ENCODE measurements at places on chromosomes 6 and 20.

- DNase-seq, result no peak
- no peaks in the 10 kb centered on the region for H3K4me1 ChIP-seq
- no peak overlapping the region for H3K27ac ChIP-seq
Measured at GRCh38 chr6:47579040-47579439, 101.5 kb downstream of the CD2AP start.

DNA sequence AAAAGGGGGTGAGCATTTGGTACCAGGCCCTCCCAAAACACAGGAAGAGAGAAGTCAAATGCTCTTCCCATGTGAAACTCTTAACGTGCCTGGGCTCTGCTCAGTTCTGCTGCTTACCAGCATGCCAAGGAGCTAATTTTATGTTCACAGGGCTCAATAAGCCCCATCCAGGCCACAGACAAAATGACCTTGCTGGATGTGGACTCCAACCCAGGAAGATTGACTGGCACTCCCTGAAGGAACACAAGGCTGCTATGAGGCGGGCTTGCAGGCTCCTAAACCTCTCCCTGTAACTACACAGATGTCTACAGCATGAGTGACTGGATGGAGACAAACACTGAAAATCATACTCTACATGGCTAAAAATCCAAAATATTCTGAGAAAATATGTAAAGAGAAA is 50.6 kb downstream of the CHD6 start:
- H3K27ac ChIP-seq, result no peak overlapping the region
- no peak for DNase-seq
- H3K4me3 ChIP-seq, result no peak overlapping the region
- no peaks in the 10 kb centered on the region for H3K27me3 ChIP-seq
- H3K4me1 ChIP-seq, result no peaks in the 10 kb centered on the region

DNA sequence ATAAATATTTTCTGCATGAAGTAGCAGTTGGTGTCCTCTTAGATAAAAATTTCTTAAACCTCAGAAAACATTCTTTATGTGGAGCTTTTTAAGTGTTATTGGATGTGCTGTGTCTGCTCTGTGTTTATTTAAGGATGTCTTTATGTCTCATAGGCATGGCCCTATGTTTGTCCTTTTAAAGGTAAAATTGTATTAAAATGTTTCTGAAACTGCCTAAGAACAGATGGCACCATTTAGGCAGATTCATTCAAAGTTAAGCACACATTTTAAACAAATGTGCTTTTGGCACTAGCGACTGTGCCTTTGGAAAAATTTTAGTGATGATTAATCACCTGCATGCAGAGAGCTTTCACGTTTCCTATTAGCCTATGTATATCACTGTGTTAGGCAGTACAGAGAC is 125.2 kb downstream of the KIF6 start:
- no peak overlapping the region for H3K27ac ChIP-seq
- H3K27me3 ChIP-seq, result no peaks in the 10 kb centered on the region
- no peak for DNase-seq
- H3K36me3 ChIP-seq, result no peaks in the 10 kb centered on the region
- H3K4me1 ChIP-seq, result no peaks in the 10 kb centered on the region

GRCh38 chr6:106642476-106642875 is 13.1 kb downstream of the QRSL1 start:
- no peak overlapping the region for H3K4me3 ChIP-seq
- peaks cover 2% of the 10 kb centered on the region for H3K36me3 ChIP-seq
- H3K27ac ChIP-seq, result no peak overlapping the region
- H3K27me3 ChIP-seq, result no peaks in the 10 kb centered on the region
- no peaks in the 10 kb centered on the region for H3K4me1 ChIP-seq

DNA sequence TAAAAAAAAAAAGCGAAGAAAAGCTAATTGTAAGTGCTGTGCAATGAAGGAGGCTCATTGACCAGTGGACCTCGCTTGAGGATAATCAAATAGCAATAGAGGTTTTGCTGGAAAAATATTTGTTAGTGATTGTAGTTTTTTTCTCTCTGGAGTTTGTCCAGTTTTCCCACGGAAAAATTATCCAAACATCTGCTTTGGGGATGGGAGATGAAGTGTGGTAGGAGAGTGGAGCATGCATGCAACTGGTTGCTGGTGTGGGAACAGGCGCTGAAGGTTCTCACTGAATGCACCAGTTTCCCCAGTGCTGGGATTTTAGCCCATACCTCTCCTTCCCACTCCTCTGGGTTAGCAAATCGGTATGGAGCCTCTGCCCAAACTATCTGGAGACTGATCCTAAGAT is 281.7 kb upstream of the TAB2 start:
- no peak overlapping the region for H3K27ac ChIP-seq
- no peak for DNase-seq
- peaks cover 3% of the 10 kb centered on the region for H3K4me1 ChIP-seq
- H3K4me3 ChIP-seq, result no peak overlapping the region

DNA sequence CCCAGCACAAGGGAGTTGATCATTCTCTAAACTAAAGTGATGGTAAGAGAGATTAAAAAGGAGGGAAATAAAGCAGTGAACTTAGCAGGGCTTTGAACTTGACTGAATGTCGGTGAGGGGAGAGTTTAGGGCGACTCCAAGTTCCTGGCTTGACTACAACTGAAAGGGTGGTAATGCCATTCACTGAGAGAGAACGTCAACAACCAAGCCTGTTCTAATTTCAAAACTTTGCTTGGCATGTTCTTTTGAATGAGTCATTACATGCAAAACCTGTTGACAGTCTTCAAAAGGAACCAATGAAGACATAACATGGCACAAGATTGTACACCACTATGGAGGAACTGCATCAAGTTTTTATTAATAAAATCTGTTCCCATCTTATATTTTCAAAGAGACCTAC is 10.3 kb upstream of the MYB start:
- no peaks in the 10 kb centered on the region for H3K36me3 ChIP-seq
- H3K4me3 ChIP-seq, result no peak overlapping the region
- no peaks in the 10 kb centered on the region for H3K27me3 ChIP-seq
- no peak for DNase-seq

DNA sequence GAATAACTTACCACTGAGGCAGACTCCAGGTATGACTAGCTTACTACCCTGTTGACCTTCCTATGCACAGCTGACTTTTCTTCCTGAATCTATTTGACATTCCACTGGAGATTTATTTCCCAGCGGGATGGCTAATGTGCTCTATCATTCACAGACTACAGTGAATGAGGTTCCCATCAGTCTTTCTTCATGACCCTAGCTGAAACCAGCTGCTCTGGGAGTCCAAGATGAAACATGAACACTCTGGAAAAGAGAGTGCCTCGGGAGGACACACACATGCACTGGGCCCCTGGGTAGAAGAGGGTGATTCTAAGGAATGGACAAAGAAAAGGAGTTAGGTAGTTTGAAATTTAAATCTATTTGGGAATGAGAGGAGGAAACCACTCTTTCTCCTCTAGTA is 82.6 kb upstream of the DST start:
- DNase-seq, result no peak
- H3K4me3 ChIP-seq, result no peak overlapping the region
- no peaks in the 10 kb centered on the region for H3K27me3 ChIP-seq
- H3K4me1 ChIP-seq, result peaks cover 8% of the 10 kb centered on the region
- no peak overlapping the region for H3K27ac ChIP-seq
- H3K36me3 ChIP-seq, result no peaks in the 10 kb centered on the region

DNA sequence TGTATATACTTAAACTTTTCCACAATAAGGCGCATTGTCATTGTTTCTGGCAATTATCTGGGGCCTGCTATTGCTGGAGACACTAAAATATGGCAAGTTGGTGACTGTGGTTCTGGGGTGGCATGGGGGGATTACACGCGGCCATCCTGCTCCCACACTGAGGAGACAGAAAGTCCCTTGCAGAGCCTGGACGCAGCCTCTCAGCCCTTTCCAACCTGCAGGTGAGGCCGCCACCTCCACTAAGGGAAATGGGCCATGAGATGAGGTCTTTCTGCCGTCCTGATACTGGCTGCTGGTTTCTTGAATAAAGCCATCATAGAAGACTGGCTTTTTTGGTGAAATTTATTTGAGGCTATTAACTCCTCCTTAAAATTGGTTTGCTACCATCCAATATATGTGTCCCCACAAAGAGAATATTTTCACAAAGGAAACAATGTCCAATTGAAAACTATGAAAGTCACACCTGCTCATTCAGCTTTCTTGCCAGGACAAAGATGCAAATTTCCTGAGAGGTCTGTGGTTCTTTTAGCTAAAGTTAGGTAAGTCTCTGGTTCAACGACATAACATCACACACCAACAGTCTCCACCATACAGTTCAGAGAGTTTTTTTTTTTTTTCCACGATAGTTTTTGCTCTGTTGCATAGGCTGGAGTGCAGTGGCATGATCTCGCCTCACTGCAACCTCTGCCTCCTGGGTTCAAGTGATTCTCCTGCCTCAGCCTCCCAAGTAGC is 13.0 kb downstream of the TXNDC5 start:
- no peaks in the 10 kb centered on the region for H3K27me3 ChIP-seq
- H3K27ac ChIP-seq, result no peak overlapping the region
- H3K36me3 ChIP-seq, result peaks cover 81% of the 10 kb centered on the region
- no peak for DNase-seq

- no peak overlapping the region for H3K27ac ChIP-seq
- no peak overlapping the region for H3K4me3 ChIP-seq
- DNase-seq, result no peak
- no peaks in the 10 kb centered on the region for H3K36me3 ChIP-seq
Measured at GRCh38 chr6:132445201-132445951, 44.1 kb upstream of the MOXD1 start.
